Bladder microvascular endothelial cell (primary cell): ENCODE measurements at places on chromosomes 7 and 10. TPM values are rescaled to one million over a fixed set of nuclear protein-coding genes. Genes with fewer than 3 reads are reported as not detected.

SEM1 gene
- total RNA-seq: 90.2 and 197 TPM in 2 replicates

LIPK gene
- total RNA-seq: not detected in 2 replicates

FAM25G gene
- not detected in 2 replicates for total RNA-seq

PRSS2 gene
- total RNA-seq: not detected in 2 replicates
